AG04450 (cell line): ENCODE measurements at places on chromosomes 4 and X. TPM values are rescaled to one million over a fixed set of nuclear protein-coding genes. Genes with fewer than 3 reads are reported as not detected.

The TAF1 gene
- polyA plus RNA-seq = 16.7 and 21.5 TPM in 2 replicates

The L1CAM gene
- polyA plus RNA-seq = 0.06 and 0.10 TPM in 2 replicates

The RAI2 gene
- polyA plus RNA-seq = not detected in 2 replicates

The KLHL4 gene
- polyA plus RNA-seq = 0.17 and 0.33 TPM in 2 replicates

DNA sequence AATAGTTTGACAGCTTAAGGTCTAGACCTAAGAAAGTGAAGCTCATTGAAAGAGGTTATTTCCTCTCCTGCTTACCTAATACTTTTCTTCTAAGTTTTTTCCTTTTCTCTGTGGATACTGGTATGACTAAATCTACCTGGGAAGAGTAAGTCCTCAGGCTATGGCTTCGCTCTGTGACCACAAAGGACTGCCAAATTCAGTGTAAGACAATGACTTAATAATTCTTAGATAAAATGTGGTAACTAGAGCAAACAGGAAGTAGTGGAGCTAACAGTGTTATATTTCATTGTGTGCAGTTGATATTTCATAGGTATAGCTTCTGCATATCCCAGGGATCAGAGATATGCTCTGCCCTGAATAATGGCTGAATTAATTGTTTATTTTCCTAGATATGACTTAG, 418.9 kb downstream of the CCSER1 start:
- DNase-seq = no peak

- no peak for DNase-seq
Measured at GRCh38 chr4:115279330-115279729, 165.9 kb upstream of the NDST4 start.

- no peak for DNase-seq
Measured at GRCh38 chr4:166989886-166990285, 244.4 kb downstream of the SPOCK3 start.
